ENCODE measurements at places on chromosomes 13 and 19. TPM values are rescaled to one million over a fixed set of nuclear protein-coding genes. Genes with fewer than 3 reads are reported as not detected.

Gene RNF113B
- not detected for total RNA-seq

Gene DLEU7
- total RNA-seq: not detected

Gene THOP1
- total RNA-seq: 224 TPM

Gene UBL5
- total RNA-seq: 260 TPM

Gene ZNF560
- total RNA-seq: 0.38 TPM

Gene KCNRG
- total RNA-seq: 0.67 TPM

Gene IGFL1
- total RNA-seq: not detected

- DNase-seq: no peak
These were observed at the start of gene LRRC4B for GRCh38 chr19:50567882-50568727. Gene LRRC4B, minus strand, starts transcription at chr19:50568435. Its CDS starts 19,597 bp downstream, at chr19:50548838.

GRCh38 chr13:50796463-50796862 is 47.0 kb downstream of the DLEU7 start:
- DNase-seq: no peak

DNA sequence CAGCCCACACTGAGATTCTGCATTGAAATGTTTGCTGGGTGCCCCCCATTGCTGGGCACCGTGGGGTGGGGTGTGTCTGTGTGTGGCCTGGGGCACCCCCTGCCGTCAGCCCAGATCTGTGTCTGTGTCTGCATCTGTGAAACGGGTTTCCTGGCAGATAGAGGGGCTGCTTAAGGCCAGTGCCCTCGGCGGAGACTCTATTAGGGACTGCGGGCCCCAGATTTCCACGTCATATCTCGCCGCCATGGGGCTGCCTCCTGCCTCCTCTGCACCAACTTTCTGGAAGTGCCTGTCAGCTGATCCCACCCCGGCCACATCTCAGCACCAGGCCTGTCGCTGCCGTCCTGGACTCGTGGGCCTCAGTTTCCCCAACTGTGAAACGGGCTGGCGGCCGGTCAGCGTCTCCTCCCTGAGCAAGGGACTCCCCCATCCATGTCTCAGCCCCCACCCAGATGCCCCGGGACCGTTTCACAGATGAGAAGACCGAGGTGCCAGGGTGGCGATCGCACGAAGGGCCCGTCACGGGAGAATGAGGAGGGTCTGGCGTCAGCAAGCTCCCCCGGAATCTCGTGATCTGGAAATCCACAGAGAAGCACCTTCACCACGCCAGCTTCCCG is 21.4 kb downstream of the ARID3A start:
- DNase-seq: no peak

DNA sequence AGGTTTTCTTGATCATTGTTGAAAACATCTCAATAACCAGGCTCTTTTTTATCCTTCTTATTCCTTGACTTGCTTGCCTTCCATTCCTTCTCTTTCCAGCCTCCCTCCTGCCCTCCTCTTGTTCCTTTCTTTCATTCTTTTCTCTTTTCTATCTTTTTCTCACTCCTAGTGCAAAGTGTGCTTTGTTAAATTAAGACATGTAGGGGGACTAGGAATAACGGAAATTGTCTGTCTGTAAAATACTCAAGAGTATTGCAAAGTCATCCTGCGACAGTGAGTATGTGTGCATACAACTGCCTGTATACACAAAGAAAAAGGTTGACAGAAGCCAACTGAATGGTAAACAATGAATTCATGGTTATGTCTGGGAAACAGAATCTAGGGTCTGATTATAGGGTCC is 70.1 kb downstream of the LRRC63 start:
- DNase-seq: no peak

GRCh38 chr13:66367356-66367755 is 862.8 kb downstream of the PCDH9 start:
- DNase-seq: no peak

DNA sequence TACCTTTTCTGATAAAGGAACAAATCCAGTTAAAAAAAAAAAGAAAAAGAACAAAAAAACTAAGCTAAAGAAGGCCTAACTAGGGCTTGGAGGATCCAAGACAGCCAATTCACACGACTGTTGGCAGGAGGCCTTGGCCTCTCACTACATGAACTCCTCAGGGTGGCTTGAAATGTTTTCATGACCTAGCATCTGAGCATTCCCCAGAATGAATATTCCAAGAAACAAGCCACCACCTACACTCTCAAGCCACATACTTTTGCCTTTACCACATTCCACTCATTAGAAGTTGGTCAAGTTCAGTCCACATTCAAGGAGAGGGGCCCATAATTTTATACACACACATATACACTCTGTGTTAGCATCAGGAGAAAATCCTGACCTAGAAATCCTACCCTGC is 97.6 kb upstream of the SIAH3 start:
- no peak for DNase-seq

- DNase-seq: no peak
These were observed 11.6 kb downstream of the REXO1 start for GRCh38 chr19:1836458-1837221.

GRCh38 chr13:30337061-30337610 is 29.8 kb upstream of the KATNAL1 start:
- DNase-seq: no peak

- DNase-seq: no peak
These were observed 7.2 kb downstream of the IGFL2 start for GRCh38 chr19:46155237-46155636.

- DNase-seq: no peak
These were observed 217.3 kb downstream of the LHFPL6 start for GRCh38 chr13:39385621-39386231.
